ENCODE measurements at places on chromosomes 3 and 15.

DNA sequence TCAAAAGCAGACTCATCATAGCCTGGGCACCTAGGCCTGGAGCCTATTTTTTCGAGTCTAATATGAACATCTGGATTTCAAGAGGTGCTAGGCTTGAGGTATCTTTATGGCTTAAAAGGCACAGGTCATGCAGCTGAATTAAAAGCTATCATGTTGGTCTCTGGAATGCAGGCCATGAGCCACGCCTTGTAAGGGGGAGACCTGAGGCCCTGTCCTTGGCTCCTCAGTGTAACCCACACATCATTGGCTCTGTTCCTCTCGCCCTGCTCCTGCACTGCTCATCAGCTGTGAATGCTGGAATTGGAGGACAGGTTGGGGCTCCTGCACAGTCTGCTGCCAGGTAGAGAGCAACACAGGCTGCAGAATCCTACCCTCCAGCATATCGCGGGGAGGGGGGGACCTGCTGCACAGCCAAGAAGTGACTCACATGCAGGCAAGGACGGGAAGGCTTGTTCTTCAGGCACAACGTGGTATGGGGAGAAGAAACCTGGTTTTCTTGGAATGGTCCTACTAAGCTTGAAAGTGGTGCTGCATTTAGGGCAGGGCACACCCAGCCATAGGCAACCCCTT, 146.0 kb downstream of the CHST2 start:
- no peak for DNase-seq

GRCh38 chr3:179174316-179174715, 26.2 kb downstream of the PIK3CA start:
- DNase-seq, result no peak

DNA sequence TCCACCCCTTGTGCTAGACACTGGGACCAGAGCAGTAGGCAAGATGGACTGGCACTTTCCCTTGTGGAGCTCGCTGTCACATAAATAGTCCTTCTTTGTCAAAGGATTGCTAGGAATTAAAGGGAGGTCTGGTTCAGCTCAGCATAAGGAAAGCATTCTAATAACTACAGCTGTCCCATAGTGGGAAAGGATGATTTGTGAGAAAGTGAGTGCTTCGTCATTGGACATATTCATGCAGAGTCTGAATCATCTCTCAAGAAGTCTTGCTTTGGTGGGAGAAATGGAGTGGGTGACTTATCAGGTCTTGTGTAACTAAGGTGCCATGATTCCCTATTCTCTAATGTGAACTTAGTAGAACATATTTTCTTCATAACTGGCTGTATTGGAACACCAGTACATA, 14.7 kb downstream of the PPARG start:
- no peak for DNase-seq

GRCh38 chr3:62373714-62374333, 474 bp upstream of the FEZF2 start:
- DNase-seq, result no peak

DNA sequence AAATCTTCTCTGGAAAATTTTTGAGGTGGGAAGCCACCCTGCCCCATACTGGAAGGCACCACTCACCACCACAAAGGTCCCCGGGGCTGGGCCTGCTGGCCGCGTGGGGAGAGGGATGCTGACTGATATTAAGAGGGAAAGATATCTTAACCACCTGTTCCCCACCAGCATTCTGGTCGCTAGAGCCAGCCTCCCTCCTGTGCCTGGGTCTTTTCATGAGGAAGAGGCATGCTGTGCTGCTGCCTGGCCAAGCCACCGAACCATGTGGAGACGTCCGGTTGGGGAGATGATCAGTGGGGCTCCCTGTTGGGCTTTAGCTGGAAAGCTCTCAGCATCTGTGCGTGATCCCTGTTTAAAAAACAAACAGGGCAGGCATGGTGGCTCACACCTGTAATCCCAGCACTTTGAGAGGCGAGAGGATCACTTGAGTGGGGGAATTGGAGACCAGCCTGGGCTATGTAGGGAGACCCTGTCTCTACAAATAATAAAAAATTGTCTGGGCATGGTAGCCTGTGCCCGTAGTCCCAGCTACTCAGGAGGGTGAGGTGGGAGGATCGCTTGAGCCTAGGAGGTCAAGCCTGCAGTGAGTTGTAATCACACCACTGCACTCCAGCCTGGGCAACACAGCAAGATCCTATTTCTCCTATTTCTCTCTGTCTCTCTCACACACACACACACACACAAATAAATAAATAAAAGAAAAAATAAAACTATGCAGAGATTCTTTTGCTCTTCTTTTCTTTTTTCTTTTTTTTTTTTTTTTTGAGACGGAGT, 1.0 kb downstream of the KLHL18 start:
- DNase-seq, result no peak

GRCh38 chr3:169421182-169421581, 242.3 kb downstream of the MECOM start:
- DNase-seq, result no peak

DNA sequence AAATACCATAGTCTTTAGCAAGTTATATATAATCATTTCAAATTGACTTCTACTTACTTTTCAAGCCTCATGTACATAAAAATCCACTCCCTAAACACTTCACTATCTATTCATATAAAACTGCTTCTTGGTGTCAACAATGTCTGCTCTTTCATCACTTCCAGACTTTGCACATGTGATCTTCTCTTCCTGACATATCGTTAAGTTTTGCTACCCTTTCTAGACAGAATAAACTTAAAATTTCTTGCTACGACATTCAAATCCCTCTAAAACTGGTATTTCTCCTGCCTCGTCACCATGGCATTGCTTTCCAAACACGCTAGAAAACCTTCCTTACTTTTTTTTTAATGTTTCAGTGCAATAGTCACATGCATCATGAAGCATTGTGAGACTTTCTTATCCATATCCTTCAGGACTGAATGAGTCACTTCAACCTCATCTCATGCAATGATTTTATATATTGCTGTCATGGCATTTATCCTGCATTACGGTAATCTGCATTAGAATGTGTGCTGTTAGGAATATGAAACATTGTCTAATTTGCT, 122.8 kb downstream of the GMNC start:
- no peak for DNase-seq

- no peak for DNase-seq
These were observed 109.1 kb upstream of the WNT5A start for GRCh38 chr3:55596212-55596611.

DNA sequence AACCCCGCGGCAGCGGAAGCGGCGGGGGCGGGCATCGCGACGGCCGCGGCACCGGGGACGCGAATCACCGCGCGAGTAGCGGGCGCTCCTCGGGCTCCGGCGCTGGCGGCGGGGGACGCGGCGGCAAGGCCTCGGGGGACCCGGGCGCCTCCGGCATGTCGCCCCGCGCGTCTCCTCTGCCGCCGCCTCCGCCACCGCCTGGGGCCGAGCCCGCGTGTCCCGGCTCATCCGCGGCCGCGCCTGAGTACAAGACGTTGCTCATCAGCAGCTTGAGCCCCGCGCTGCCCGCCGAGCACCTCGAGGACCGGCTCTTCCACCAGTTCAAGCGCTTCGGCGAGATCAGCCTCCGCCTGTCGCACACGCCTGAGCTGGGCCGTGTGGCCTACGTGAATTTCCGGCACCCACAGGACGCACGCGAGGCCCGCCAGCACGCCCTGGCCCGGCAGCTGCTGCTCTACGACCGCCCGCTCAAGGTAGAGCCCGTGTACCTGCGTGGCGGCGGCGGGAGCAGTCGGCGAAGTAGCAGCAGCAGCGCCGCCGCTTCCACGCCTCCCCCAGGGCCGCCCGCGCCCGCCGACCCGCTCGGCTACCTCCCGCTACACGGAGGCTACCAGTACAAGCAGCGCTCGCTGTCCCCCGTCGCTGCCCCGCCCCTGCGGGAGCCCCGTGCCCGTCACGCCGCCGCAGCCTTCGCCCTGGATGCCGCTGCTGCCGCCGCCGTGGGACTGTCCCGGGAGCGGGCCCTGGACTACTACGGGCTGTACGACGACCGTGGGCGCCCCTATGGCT, 675 bp downstream of the RBM15B start:
- DNase-seq, result no peak

DNA sequence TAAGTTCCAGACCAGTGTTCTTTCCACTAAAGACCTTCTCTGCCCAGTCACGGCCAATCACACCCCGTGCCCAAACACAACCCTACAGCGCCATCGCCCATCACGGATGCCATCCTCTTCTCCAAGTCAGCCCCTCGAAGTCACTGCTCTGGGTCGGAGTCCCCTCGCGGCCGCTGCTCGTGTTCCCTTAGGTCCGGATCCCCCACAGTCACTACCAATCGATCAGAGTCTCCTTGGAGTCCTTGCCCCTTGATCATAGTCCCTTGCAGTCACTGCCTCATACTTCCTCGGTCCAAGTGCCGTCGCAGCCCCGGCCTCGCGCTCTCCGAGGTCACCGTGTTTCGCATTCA, 461 bp downstream of the PCYT1A start:
- DNase-seq, result no peak

- no peak for DNase-seq
These were observed 33.9 kb downstream of the HDAC11 start for GRCh38 chr3:13513913-13514517.

DNA sequence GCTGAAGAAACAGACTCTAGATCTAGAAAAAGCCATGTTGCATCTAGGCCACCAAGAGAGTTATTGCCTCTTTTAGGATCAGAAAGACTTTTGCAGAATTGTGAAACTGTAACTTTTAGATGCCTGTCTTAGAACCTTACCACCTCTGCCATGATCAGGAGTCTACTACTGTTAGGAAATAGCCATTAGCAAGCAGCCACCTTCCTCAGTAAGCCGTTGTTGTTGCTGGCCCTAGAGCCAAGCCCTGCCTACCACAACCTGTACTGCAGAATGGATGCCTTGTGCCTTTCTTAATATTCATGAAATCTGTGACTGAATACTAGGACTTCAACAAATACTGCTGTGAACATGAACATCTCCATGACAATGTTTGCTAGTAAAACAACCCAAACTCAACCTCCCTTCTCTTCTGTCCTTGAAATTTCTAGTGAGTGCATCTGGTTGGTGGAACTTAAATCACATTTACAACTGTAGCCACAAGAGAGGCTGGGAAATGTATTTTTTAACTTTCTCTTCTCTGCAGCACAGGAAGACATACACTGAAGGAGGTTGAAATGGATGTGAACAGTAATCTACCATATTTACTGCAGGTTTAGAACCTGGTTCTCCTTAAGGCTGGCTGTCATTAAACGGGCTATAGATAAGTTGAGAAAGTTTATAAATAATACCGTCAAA, 20.7 kb downstream of the RASA2 start:
- DNase-seq, result no peak

DNA sequence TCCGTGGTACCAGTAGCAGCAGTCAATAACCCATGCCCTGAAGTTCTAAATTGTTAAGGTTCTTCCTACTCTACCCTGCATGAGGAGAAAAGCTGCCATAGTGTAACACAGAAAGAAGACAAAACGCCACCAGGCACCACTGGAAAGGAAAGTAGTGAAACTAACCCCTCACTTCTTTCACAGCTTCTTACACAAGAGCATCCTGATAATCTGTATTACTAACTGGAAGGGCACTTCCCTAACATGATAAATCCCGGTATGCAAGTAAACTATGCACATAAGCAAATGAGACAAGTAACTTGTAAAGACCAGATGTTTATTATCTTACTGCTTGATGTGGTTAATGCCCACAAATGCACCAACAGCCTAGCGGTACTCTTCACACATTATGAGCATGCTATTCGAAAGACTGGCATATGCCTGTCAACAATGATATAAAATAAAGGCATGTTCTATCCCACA, 141.3 kb downstream of the ADAM10 start:
- no peak for DNase-seq

DNA sequence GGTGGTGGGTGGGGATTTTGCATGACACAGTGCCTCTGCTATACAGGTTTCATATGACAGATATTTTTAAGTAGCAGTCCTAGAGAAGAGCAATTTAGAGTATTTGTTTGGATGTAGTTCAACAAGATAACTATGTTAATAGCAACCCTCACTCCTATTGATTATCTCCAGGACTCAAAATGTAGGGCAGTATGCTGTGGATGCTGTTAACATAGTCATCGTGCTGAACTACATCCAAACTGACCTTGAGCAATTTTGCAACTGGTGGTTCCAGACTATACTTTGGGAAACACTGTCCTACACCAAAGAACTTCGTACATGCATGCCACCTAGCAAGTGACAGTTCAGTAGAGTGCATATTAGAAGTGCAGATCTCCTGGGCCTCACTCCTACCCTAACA, 117.6 kb downstream of the IL5RA start:
- DNase-seq, result no peak

DNA sequence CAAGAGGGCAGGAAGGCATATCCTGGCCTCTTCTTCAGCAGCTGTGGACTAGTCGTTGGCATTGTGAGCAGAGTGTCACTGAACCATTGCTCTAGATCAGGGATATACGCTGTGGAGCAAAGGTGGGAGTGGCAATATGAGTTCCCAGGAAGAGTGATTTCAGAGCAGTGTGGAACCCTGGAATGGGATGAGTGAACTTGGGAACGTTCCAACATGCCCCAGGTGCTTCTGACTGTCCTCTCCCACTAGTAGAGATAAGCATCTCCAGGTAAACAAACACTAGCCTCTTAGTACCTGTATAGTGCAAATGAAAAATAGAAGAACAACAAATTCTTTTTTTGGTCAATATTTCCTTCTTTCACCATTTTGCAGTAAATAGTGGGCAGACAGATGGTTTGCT, 123.6 kb upstream of the VEPH1 start:
- no peak for DNase-seq

DNA sequence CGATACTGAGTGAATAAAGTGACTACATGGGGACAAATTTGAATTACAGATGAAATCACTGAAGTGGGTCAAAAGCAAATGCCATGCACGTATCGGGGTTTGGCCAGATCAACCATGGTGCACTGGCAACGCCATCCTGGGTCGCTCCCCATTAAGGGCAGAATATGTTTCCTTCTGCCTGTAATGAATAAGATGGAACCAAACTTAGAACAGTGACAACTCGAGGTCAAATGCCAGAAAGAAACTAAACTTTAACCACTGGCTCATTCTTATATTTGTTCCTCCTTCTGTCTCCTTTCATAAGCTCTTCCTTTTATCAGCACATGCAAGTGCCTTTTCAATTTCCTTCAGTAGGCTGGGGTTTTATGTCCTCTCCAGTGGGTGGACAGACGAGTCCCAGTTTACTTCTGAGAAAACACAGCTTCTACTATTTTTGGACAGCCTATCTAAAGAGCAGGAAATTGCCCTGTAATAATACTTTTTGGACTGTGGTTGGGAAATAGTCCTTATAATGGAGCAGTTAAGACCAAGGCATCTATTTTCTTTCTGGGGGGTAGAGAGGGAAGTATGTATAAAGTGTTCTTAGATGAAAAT, 61.4 kb downstream of the WHAMM start:
- no peak for DNase-seq

GRCh38 chr3:38270606-38271005, 5.0 kb downstream of the SLC22A13 start:
- no peak for DNase-seq

DNA sequence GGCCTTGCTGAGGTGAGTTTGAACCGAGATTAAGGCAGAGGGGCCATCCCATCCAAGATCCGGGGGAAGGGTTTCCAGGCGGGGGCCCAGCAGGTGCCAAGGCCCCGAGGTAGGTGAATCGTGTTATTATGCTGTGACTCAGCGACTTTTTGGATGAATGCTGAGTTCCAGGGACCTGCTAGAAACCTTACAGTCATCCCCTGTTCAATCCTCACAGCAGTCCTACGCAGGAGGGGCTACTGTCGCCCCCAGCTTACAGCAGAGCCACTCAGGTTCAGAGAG, 40.9 kb downstream of the DNAJB8 start:
- DNase-seq, result no peak

- no peak for DNase-seq
These were observed 44.8 kb downstream of the SLC6A1 start for GRCh38 chr3:11037241-11037873.

- DNase-seq, result no peak
These were observed 137.9 kb downstream of the XXYLT1 start for GRCh38 chr3:195133013-195133412.

GRCh38 chr3:66000506-66000905, 38.2 kb downstream of the MAGI1 start:
- DNase-seq, result no peak

All from stimulated activated CD8-positive, alpha-beta memory T cell treated with anti-CD3 and anti-CD28 coated beads, Interleukin-7, amount 100 ng/mL, for 1 hour (primary cell).